ENCODE measurements at places on chromosomes 6 and 20.

DNA sequence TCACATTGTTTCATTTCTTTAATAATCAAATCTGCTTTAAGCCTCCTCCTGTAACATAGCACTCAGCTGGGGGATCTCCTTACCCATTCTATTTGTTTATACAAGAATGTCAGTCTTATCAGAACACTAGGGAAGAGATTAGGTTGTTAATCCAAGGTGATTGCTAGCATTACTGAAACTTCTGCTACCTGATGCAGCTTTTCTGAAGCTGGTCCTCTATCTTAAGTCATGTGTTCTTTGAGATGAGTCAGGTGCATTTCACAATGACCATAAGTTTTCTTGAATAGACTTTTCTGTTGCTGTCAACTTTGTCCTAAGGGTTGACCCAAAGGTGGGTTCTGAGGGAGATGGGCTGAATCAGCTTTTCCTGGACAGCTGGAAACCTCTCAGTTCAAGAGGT lies 60.7 kb upstream of the SYNCRIP start:
- no peak for DNase-seq

- DNase-seq, result no peak
Measured at GRCh38 chr20:40181676-40182075, 507.4 kb downstream of the MAFB start.

DNA sequence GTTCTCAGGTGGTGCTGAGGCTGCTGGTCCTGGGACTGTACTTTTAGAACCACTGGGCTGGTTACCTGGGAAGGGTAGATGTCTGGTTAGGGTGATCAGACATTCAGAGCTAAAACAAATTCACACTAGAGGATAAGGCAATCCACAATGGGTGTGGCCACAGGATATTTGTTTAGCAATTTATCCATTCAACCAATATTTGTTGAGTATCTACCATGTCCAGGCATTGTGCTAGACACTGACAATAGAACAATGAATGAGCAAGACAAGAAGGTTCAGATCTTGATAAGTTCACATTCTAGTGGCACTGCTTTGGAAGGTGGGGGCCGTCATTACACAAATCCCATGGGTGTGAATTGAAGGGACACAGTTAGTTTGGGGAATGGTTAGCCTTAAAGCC lies 131.7 kb downstream of the BCAS1 start:
- no peak for DNase-seq

GRCh38 chr20:1505361-1505760 lies 14.1 kb upstream of the SIRPB2 start:
- DNase-seq, result peak; percentile 37

GRCh38 chr6:3948866-3949265 lies 99.7 kb downstream of the FAM50B start:
- DNase-seq, result no peak

DNA sequence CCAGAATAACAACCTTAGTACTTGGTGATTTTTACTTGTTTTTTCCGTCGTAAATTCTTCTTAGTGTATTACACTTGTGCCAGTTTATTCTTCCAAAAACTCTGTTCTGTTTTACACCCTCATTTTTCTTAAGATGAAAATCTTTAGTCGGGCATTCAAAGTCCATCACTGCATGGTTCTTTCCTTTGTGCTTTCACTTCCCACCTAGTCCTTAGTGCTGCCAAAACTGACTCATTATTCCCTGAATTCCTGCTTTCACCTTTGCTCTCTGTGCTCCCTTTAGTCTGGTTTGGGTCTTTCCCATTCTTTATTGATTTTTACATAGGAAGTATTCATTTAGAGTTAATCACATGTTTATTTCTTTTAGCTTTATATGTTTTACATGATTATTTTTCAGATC lies 3.3 kb downstream of the TRMT11 start:
- DNase-seq, result peak; percentile 14

DNA sequence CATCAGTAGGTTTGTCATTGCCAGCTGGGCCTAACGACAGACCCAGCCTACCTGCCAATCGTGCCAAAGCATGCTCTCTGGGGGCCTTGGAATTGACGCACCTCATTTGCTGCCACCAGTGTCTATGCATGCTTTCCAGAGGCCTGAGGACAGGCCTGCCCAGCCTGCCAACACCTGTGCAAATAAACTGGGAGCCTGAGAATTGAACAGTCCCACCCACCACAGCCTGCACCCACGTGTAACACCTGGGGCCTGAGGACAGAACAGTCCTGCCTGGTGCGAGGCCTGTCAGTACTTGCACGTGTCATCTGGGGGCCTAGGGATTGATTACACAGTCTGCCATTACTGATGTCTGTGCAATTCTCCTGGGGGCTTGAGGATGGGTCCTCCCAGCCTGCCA lies 6.2 kb upstream of the RNF217 start:
- no peak for DNase-seq

DNA sequence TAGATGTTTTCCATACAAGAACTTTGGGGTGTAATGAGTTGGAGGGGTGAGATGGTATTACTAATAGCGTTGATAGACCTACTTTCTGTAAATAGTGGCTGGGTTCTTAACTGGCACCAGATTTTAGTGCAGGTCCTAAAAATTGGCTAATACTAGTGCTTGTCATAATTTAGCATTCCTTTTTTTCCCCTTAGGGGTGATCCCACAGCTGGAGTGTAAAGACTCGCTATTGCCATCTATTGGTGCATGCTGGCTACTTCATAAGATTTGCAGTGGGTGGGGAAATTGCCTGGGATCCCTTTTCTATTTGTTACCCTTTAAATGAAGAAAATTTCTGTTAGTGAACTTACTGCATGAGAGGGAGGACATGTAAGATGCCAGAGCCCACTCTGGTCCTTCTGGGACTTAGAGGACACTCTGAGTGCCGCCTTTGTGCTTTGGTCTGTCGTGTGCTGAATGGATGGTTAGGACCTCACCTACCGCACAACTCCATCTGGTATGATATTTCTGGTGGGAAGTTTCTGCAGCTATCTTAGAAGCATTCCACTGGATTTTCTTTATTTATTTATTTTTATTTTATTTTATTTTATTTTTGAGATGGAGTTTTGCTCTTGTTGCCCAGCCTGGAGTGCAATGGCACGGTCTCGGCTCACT lies 195.5 kb downstream of the JARID2 start:
- DNase-seq, result peak; percentile 73

GRCh38 chr6:35668096-35668495 lies 20.6 kb downstream of the FKBP5 start:
- DNase-seq, result no peak

GRCh38 chr20:46545077-46545826 lies 5.2 kb downstream of the OCSTAMP start:
- no peak for DNase-seq

- peak; percentile 71 for DNase-seq
Measured at GRCh38 chr6:106512048-106512967, 117.0 kb downstream of the RTN4IP1 start.

GRCh38 chr6:52130440-52130839 lies 43.0 kb upstream of the PKHD1 start:
- DNase-seq, result no peak

DNA sequence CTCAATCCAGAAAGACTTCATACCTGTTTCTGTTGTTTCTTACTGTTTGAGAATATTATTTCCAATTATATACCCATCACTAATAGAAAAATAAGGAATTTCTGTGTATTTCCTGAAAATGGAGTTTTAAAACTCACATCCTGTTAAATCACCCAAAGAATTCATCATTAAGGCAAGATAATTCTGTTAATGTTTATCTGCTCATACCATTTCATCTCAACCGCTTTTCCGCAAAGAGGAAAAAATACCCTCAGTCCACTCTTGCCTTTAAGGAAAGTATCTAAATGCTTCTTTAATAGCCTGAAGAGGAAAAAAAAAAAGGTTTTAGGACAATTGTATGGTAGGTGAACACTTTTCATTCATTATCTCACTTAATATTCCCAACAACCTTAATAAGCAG lies 7.3 kb downstream of the TPMT start:
- DNase-seq, result no peak

DNA sequence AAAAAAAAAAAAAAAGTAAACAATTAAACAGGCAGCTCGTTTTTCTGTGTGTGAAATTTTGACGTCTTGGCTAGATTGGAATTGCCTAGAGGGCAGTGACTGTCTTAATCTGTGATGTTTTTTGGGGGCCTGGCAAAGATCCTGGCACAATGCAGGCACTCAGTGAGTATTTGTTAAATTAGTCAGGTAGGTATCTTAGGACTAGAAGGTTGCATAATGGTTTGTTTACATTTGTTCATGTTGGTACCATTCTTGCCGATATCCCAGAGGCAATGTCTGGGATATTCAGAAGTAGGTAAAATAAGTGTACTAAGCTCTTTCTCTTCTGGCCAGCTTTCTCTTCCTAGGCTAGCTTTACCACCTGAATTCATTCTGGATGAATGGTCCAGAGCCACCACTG lies 2.5 kb downstream of the AAR2 start:
- DNase-seq, result no peak

DNA sequence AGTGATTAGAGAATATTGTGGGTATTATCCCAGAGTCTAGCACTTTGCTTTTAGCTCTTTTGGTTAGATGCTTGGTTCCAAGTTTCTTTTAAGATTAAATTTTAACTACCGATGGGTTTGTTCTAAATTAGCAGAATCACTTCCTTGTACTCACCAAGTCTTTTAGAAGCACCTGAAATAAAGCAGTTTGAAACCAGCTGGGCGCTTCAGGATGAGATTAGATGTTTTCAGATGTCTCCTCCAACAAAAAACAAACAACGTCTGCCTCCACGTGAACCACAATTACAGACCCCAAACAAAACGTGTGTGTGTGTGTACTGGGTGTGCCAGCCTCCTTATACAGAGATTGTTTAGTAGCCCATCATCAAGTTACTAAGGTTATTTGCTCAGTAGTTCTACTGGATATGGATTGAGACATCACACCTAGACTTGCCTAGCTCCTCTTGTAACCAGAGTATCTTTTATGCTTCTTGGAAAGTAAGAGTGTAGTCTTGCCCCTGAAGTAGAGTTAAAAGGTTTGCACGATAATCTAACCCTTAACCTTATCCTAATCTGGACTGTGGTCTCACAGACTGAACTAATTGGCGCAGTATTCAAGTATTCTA lies 2.3 kb downstream of the DSTN start:
- no peak for DNase-seq

- peak; percentile 68 for DNase-seq
Measured at GRCh38 chr6:127515234-127515793, 3.8 kb downstream of the MTCL3 start.

GRCh38 chr6:84739866-84740208 lies 24.6 kb downstream of the TBX18 start:
- DNase-seq, result peak; percentile 46

DNA sequence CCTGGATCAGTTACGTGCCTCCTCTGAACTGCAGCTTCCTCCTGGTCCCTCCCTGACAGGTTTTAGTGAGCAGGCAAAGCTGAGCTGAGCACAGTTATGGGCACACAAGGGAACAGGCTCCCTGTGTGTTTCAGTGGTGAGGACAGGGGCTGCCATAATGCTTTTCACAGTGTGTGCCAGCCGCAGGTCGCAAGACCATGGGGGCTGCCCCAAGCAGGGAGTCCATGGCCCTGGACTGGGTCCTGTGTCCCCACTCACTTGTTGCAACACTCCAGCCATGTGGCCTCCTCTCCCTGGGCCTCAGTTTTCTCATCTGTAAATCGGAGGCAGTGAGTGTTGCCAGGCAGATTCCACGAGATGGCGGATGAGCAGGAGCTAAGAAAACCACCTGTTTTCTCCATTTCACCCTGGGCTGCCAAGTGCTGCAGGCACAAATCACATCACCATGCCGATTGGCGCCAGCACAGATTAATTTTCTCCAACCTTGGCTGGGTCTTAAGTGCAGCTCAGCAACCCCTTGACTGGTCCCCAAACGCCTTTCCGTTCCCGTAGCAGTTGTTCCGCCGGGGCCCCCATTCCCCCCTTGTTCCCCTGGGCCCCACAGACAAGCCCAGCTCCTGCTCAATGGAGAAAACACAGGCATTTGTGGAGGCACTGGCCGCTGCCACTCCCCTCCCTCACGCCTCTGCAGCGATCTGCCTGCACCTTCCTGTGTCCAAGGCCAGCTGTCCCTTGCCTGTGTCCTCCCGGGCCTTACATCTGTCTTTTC lies 57.1 kb upstream of the NNAT start:
- no peak for DNase-seq

Measured in HCEC 1CT (cell line).